ENCODE measurements at places on chromosomes 13 and 19.

DNA sequence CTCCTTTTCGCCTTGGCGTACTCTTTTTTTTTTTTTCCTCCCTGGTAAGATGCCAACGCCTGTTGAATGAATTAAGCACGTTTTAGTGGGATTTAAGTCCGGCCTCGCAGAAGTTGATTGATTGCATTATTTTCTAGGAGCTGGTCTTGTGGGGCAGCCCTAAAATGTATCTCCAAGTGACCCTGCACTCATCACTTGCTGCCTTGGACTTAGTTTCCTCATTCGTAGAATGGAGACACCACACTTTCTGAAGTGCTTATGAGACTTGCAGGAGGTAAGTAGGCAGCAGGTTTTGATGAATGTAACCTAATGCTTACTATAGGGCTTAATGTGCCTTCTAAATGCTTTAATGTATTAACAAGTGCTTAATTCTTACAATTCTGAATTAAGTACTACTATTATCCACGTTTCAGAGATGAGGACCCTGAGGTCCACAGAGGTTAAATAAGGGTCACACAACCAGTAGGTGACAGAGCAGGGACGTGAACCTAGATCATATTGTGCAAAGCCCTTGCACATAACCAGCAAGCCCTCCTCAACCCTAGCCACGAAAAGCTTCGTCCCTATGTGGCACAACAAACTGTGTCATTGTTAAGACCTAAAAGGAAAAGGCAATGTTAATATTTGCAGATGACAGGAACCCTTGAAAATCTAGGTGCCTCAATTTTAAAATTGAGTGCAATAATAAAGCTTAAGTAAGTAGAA, 514 bp upstream of the ARGLU1 start:
- no peak for DNase-seq

DNA sequence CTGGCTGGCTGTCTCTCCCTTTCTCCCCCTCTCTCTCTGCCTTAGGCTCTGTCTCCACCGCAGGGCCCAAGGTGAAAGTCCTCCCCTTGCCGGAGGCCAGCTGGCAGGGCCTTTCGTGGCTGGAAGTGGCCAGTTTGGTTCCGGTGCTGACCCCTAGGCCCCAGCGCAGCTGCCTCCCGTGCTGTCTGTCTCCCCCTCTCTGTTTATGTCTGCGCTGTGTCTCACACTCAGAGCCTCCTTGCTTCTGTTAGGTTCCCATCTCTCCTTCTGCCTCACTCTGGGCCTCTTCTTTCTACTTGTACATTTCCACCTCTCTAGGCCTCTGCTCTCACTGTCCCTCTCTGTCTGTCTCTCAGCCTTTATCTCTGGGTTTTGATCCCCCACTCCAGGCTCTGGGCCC, 13.1 kb downstream of the CCDC97 start:
- no peak for DNase-seq

DNA sequence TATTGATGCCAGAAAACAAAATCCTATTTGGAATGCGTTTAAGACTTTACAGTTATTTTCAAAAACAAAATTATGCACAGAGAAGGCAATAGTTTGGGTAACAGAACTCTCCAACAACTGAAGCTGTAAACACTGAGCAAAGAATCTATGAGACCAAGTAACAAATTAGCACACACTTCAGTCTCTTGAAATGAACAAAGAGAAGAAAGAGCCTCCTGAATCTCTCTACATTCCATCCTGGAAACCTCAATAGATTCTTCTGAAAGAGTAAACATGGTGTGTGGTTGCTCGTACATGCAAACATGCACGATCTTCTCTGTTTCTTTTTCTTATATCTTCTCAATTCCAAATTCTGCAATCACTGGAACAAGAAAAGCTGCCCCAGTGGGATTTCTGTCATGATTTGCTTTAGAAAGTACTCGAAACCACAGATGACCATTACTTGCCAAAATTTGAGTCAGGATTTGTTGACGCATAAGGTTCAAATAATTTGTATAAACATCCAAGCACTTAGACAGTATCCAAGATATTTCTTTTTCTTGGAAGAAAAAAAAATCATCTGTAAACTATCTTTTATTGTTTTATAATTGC, 137.9 kb upstream of the DACH1 start:
- no peak for DNase-seq

GRCh38 chr13:75364131-75364713, 117.7 kb downstream of the TBC1D4 start:
- no peak for DNase-seq

DNA sequence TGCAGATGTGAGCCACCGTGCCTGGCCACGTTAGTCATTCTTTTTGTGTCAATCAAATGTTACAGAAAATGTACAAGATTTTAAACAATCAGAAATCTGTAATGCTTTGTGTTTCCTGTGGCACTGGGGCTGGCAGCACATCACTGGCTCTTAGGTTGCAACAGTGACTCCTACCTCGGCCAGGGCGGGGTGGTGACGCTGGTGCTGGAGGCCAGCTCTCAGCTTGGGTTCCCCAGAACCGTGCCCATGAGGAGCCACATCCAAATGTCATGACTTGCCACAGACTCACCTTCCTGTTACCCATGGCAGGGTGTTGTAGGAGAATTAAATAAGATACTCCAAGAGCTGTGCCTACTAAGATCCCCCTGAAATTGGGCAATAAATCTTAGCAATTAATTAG, 161.7 kb downstream of the TEX29 start:
- DNase-seq = no peak

GRCh38 chr13:102555914-102556553, 40.8 kb upstream of the TPP2 start:
- DNase-seq = peak; percentile 23

DNA sequence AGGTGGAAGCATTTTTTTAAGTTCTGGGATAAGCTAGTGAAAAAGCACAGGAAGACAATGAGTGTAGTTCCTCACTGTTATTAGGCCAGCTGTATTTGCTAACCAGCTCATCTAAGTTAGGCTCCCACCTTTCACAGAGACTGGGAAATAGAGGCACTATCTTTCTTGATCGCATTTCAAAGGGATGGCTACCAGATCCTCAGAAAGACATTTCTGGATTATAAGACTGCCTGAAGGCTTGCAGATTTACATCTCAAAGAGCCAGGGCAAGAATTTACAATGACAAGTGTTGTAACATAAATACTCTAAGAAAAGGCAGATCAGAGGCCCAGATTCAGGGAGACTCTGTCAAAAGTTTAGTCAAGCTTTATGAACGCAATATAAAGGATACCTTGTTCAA, 1005.5 kb downstream of the PCDH9 start:
- DNase-seq = no peak

GRCh38 chr13:21355304-21355703, 103.8 kb downstream of the ZDHHC20 start:
- DNase-seq = no peak

GRCh38 chr19:6413721-6414643, 10.6 kb downstream of the KHSRP start:
- no peak for DNase-seq

DNA sequence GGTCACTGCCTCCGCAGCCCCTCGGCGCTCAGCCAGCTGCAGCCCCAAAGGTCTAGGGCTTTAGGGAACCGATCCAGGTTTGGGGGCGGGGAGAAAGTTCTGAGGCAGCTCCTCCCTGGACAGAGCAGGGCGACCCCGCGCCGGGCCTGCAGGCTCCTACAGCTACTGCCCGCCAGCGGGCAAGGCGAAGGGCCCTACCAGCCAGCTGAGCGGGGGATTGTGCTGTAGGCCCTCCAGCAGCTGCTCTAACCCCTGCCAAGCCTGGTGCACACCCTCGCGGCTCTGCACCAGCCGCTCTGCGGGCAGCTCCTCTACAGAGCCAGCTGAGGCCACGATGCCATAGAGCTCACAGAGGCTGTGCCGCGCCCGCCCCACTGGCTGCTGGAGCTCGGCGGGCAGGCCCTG, 14.0 kb downstream of the PLIN4 start:
- DNase-seq = no peak

DNA sequence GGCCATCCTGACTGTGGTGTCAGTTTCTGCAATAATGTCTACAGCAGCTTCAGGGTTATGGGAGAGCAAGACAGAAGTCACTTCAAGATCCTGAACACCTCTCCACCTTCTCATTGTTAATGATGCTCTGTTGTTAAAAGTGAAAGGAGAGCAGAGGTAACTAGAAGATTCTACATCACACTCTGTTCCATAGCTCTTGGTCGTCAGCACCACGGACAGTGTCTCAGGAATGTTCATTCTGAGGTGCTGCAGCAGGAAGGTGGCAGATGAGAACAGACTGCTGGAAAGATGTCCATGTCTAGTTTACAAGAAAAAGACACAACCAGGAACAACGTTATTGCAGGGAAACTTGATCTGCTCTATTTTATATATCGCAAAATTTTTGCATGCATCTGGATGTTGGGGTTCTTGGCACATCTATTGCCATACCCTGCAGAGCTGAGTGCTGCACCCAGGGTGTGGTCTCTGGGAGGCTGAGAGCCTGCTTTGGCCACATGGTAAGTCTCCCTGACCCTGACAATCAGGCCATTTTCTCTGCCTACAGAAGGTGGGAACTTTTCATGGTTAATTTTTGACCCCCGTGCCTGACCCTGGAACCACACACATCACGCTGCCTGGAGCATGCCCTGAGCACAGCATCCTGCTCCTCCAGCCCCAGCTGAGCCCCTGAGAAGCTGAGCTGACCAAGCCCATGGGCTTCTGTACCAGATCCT, 12.7 kb downstream of the CEACAM21 start:
- DNase-seq = no peak

DNA sequence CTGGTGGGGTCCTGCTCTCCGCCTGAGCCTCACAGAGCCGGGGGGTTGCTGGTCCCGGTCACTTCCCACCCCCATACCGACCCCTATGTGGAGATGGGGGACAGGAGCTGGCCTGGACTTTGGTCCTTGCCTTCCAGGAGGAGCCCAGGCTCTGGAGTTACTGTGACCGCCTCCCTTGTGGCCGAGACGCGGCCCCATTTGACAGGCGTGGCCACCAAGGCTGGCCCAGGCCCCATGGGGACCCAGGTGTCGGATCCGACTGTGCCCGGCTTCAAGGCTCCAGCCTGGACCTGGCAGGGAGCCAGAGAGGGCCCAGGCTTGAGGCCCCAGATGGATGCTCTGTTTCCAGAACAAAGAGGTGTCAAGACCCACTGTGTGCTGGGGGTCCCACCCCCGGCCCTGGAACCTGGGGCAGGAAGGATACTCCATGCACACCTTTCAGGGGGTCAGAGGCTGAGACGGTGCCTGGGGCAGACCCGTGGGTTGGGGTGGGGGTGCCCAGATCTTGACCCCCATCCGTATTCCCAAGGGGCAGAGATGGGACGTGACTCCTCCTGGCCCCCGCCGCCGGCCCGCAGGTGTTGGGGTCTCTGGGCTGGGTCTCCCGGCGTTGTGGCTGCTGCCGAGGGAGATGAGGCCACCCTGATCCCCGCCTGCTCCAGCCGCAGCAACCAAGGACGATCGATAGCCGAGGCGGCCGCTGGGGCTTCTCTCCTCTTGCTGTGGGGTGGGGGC, 47.8 kb upstream of the TCF3 start:
- no peak for DNase-seq

DNA sequence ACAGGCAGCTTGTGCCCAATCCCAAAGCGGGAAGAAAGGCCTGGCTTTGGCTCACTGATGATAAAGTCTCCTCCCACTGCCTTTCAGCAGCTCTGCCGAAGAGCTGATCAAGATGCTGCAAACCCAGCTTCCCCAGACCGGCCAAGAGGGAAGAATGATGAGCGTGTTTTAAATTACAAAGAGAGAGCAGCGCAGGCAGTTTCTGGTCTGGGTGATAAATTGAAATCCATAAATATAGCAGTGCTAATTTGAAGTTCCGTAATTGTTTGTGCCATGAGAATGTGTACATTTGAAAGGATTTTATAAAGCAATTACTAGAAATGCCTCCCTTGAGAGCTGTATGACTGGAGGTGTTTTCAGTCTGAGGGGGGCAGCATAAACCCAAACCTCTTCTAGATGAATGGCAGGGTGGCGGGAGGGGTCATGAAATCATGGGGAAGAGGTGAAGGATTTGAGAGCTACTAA, 171.8 kb downstream of the STK24 start:
- DNase-seq = no peak

DNA sequence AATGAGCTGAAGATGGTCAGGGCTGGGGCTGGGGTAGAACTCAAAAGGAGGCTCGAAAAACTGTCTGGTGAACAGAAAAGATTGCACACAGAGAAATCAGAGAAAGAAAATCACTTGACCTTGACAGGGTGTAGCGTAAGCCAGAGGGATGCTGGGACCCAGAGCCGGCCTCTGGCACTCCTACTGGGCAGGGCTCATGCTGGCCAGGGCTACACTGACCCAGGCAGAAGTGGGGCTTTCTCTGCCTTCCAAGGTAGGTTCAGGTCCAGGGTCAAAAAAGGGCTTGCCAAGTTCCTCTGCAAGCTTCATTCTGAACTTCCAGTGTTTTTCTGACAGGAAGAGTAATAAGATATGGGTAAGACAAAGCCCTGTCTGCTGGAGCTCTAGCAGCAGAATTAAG, 56.2 kb downstream of the LATS2 start:
- no peak for DNase-seq

GRCh38 chr13:44307255-44307654, 66.4 kb upstream of the SERP2 start:
- DNase-seq = no peak

DNA sequence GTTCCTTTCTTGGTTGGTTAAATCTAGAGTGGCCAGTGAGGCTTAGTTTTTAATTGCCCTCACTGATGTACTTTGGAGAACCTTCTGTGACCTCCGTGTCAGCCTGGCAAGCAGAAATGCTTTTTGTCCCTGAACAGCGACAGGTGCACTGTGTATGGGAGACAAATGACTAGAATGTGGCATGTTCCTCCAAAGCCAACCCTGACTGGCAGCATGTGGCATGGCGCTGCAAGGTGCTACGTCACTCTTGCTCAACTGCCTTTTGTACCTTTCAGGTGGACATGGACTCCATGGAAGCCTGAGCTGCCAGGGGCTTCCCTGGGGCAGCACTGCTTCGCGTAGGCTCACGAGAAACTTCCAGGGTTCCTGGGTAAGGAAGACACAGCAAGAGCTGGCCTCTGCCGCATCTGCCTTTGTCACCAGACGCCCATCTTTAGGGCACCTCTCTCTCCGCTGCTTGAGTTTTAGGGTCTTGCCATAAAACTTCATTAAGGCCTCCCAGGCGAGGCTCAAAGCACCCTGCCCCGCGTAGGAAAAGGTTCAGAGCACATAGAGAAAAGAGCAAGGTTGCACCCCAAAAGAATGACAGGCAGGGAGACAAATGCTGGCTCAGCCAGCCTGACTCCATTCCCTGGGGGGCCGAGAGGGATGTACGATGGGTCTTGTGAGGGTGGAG, 167.1 kb upstream of the SOX1 start:
- DNase-seq = no peak

DNA sequence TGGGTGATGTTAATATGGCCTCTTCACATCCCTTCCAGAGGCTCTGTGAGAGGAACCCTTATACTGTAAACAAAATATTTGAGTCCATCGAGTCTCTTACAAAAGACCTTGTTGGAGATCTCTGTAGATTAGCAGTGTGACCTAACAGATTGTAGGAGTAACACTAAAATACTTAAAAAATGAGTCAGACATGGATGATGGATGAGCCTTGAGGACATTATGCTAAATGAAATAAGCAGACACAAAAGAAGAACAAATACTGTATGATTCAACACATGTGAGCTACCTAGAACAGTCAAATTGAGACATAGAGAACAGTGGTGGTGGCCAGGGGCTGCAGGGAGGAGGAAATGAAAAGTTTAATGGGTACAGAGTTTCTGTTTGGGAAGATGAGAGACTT, 152.2 kb upstream of the UBL3 start:
- no peak for DNase-seq

GRCh38 chr13:45851171-45851921, at the start of gene SIAH3:
Gene SIAH3 (minus strand): TSS chr13:45851753. CDS start chr13:45851629, 124 bp downstream.
- DNase-seq = no peak

GRCh38 chr13:106241974-106242953, 293.2 kb downstream of the EFNB2 start:
- no peak for DNase-seq
